ENCODE measurements at places on chromosomes 11 and 22.

DNA sequence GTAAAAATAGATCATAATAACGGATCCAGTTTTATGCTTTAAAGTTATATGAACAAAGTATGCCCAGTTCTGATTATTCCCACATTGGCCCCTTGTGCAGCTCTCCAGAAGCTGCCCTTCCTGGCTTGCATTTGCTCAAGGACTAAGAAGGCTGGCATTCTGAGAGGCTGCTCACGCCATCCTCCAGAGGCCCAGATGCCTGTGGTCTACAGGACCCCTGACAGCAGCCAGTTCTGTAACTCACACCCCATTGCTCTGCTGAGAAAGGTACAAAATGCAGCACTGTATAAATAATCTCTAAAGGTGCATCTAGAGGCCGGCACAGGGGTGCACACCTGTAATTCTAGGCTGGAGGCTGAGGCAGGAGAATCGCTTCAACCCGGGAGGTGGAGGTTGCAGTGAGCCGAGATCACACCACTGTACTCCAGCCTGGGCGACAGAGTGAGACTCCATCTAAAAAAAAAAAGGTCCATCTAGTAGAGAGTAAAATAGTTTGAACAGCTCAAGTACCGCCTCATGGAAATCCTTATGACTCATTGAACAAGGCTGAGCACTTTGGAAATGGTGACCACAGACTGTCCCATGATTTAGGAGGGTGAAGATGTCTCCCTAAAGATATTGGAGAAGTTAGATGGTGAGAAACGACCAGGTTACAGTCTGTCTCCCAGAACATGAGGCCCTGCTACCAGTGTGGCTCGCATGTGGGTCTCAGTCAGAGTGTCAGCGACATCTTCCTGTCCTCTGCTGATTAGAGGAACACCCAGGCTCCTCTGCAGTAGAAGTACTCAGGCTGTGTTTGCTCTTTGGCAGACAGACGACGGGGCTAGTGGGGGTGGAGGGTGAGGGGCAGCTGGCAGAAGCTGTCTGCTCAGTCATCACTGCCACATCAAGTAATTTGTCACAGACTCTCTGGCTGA is 56.3 kb downstream of the KREMEN1 start:
- DNase-seq = no peak

- no peak for DNase-seq
Observed at GRCh38 chr11:8075119-8075726, 5.8 kb upstream of the TUB start.

GRCh38 chr11:122126024-122126688 is 10.1 kb upstream of the BLID start:
- DNase-seq = no peak

GRCh38 chr11:118436639-118437207 is 431 bp downstream of the KMT2A start:
- DNase-seq = no peak

DNA sequence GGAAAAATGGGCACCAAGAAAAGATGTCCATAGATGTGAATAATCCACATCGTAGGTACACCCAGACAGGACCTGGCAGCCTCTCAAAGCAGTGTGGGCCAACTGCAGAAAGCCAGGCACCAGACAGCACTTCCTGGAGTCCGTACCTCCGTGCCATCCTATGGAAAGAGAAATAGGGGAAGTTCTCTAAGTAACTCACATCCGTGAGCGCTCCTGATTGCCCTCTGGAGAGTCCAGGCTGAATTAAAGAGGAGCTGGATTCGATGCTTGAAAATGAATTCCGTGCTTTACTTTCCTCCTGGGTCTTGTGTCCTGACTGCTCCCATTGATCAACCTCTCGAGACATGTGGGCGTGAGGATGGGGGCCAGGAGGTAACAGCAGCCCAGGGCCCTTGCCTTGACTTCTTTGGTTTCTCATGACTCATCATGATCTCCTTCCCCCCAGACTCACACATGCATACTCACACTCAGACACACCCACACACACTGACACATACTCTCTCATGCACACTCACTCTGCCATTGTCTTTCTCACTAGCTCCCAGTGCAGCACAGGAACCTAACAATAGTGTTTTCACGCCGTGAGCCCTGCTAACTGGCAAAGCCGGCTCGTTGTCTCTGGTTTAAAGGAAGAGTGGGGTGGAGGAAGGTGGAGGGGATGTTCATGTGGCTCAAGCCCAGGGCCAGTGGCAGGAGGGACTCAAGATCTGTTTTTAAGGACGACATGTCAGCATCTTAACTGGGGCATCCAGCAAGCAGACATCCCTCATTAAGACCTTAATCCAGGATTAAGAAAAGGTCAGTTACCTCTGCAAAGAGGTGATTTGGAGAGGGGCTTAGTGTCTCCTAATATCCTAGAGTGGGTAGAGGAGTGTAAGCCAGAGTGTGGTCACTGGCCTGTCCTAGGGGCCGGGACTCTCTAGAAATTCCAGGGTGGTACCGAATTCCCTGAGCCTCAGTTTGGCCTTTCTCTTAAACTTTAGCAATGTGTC is 104.2 kb downstream of the SCN3B start:
- DNase-seq = peak; percentile 32

DNA sequence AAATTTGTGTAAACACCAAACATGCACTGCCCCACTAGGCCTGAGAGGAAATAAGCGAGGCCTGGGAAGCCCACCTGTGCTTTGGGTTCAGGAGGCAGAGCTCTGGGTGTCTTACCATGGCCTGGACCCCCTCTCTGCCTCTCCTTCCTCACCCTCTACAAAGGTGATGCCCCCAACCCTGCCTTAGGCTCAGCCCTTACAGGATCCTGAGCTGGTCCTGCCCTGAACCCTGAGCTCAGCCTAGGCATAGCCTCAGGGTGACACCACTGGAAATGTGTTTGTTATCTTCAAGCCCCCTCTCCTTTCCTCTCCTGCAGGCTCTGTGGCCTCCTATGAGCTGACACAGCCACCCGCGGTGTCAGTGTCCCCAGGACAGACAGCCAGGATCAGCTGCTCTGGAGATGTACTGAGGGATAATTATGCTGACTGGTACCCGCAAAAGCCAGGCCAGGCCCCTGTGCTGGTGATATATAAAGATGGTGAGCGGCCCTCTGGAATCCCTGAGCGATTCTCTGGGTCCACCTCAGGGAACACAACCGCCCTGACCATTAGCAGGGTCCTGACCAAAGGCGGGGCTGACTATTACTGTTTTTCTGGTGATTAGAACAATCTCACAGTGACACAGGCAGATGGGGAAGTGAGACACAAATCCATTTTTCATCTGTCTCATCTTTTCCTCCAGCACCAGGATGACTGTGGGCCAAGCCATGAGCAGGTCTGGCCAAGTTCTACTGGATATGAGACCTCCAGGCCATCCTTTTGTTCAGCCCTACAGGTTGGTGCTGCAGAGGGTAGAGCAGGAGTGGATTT is 117.8 kb downstream of the GGTLC2 start:
- no peak for DNase-seq

GRCh38 chr11:77386178-77386577 is 84.7 kb upstream of the GDPD4 start:
- DNase-seq = peak; percentile 29

DNA sequence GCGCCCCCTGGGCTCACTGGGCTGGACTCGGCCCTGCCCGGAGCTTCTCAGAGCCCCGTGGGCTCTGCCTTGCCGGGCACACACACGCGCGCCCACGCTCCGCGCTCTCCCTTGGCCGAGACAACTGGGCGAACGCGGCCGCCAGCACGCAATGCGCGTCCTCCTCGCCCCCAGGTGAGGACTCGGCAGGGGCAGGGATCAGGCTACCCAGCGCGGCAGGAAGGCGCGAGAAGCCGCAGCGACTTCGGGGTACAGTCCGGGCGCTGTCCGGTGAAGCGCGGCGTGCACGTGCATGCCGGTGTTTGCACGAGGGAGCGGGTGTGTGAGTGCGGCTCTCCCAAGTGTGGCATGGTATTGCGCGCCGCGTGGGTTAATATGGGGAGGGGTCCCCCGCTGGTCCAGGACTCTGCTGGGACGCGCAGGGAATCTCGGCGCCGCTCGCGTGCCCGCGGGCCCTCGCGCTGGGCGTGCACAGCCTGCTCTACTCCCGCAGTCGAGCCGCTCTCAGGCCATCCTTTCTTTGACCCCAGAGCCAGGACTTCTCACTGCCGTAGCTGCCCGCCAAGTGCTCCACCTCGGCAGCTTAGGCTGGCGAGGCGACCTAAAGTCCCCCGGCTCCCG is 5.4 kb downstream of the WNT7B start:
- no peak for DNase-seq

GRCh38 chr11:64067230-64067993 is 31.7 kb downstream of the FLRT1 start:
- no peak for DNase-seq

DNA sequence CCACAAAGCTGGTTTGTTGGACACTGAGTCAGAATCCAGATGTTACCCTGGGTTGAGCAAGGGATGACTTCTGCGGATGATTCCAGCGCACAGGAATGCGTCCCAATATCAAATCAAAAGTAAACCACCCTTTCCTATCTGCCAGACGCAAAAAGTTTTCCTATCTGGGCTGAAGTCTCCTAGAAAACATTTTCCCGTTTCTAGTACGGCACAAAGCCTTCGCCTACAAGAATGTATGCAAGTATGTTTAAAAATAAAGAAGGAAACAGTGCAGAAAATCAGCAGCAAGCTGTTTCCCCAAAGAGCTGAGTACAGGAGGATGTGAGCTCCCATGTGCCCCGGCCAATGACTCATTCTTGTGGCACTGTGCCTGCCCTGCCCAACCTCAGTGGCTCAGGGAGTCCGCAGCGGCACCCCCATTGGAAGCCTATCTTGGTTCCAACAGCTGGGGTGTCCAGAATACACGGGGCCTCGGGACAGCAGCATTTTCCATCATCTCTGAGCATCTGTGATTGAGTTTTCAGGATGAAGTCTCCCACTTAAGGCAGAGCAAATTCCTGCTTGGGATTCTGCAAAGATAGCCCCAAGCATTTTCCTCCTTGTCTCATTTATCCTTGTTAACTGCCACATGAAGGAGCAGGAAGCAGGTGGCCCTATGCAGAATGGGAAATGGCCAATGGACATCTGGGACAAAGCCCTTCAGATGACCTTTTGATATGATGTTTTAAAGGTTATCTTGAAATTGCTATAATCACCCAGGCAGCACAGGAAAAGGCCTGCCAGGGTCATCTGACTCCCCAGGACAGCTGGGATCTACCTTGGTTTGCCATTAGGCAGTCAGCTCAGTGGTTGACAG is 17.5 kb downstream of the KCNJ5 start:
- DNase-seq = peak; percentile 71

Data from fibroblast of the aortic adventitia (primary cell).